Choroid plexus epithelial cell (primary cell): ENCODE measurements at places on chromosomes 3 and 15.

DNA sequence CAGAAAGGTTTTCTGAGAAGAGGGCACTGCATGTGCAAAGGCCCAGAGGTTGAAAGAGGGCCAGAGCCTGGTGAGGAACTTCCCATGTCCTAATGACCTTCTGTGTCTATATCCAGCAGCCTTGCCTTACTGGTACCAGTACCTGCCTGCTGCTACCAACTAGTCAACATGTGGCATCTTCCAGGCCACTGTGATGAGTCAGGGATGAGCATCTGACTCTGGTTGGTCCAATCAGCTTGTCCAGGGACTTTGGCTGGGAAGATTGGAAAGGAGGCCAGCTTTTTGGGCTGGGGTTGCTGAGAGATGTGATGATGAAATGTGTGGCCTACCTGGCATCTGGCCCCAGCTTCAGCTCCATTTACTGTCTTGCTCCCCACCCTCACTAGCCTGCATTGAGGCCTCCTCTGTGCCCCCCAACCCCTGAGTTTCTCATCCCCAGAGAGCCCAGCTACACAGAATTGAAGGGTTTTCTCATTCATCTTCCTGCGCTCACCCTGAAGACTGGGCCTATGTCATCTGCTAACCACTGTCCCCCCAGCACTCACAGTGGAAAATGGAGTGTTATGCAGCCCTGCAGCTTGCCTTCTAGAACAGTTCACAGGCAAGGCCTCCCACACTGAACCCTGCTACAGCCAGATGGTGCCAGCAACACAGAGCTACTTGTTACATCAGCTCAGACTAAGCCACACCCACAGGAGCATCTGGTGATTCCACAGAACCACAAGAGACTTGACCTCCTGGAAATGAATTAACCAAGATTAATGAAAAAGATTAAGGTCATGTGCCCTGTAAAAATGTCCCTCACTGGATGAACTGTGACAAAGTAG lies 1.3 kb upstream of the TWF2 start:
- DNase-seq: peak; percentile 98

DNA sequence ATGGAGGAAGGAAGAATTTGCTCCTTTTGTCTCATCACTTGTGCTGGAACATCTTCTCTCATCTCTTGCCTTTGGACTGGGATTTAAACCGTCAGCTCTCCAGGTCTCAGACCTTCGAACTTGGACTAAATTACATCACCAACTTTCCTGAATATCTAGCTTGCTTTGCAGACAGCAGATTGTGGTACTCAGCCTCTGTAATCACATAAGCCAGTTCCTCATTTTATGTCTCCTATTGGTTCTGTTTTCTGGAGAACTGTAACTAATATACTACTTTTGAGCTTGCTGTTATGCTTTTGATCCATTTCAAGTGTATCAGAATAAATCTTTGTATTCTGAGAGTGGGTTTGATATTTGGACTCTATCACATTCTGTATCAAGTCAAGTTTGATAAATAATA lies 164.3 kb upstream of the VEPH1 start:
- no peak for DNase-seq

- DNase-seq: no peak
These were observed 612.9 kb downstream of the ROBO1 start for GRCh38 chr3:79154865-79155264.

DNA sequence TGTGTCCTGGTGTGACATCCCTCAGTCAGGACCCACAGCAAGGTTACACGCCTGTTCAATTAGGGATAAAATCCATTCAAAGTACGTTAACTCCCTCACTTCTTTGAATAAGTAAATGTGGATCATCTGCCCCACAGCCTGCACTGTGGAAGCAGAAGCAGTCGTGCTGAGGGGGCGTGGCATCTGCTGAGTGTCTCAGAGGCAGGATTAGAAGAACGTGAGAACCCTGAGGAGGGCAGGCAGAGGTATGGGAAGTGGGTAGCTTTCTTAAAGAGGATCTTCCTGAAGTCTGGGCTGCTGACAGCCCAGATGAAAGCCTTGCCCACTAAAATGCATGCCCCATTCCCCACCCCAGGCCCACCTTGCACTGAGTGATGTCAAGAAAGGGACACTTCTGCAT lies 28.5 kb downstream of the CRABP1 start:
- peak; percentile 47 for DNase-seq

GRCh38 chr3:188041193-188041592 lies 112.8 kb upstream of the LPP start:
- no peak for DNase-seq

GRCh38 chr3:37224879-37225278 lies 50.5 kb upstream of the LRRFIP2 start:
- no peak for DNase-seq

GRCh38 chr15:97446138-97446537 lies 514.4 kb upstream of the ARRDC4 start:
- no peak for DNase-seq

DNA sequence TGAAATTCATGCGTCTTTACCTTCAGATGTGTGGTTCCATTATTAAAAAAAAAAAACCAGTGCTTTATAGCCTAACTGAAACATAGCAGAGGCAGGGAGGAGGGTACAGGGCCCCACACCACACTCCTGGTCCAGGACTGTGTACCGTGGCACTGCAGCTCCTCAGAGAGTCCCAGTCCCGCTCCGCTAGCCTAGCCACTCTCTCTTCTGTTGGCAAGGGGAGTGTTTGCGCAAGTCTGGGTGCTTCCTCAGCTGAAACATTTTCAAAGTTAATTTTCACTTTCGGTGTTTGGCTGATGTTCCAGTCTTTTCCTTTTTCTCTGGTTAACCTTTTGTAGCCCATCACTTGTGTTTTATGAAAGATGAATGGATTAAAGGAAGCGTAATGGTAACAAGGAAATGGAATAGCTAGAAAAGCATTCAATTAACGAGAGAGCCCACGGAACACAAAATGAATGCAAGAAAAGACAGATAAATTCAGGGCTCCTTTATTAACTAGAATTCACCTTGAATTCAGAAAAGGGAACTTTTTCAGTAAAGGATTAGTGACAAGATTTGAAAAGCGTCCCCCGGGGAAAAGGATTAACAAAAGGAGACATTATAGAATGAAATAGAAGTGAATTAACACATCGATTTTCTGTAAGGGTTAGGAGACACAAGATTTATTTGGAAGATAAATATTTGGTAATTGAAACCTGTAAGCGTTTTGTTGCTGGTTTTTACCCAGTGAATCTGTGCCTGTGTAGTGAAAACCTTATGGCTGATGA lies 177.0 kb downstream of the CACNA2D3 start:
- DNase-seq: no peak

DNA sequence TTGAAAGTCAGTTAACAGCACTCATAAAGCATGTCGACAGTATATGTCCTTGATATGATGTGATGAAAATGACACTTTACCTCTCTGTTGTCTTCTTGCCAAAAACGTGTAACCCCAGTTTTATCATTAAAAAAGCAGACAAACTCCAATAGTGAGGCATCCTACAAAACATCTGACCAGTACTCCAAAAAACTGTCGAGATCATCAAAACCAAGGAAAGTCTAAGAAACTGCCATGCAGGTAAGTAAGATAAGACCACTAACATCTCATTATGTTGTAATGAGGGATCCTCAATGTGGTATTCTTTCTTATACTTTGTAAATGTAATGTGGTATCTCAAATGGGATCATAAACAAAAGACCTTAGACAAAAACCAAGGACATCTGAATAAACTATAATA lies 152.3 kb downstream of the NR1I2 start:
- DNase-seq: no peak

DNA sequence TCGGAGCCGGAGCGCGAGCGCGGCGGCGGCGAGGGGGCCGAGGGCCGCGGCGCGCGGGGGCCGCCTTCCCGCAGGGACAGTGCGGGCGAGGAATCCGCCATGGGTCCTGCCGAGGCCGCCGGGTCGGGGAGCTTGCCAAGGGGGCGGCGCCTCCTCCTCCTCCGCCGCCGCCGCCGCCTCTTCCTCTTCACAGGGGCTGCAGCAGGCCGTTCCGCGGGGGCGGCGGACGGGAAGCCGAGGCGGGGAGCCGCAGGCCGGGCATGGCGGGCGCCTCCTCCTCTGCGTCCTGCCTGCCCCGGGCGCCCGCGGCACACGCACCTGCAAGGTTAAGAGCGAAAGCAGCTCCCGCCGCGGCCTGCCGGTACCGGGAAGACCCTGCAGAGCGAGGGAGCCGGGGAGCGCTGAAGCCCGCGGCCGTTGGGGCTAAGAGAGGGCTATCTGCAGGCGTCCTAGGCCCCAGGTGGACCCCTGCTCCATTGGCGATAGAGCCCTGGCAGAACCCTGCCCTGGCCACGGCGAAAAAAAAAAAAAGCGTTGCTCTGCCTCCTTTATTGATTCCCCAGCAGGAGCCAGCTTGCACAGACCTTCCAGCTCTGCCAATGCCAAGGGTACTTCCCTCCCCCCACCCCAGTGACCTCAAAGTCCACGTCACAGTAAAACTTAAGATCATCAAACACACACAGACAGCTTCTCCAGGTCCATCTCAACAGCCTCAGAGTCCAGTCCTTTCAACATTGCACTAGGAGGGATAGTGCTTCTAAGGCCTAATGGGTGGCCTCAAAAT lies at the start of gene LYSMD2:
Gene LYSMD2 (minus strand): TSS at position 134 of the 784 bp plus-strand sequence. CDS start 33 bp downstream, at position 101.
- DNase-seq: peak; percentile 25

DNA sequence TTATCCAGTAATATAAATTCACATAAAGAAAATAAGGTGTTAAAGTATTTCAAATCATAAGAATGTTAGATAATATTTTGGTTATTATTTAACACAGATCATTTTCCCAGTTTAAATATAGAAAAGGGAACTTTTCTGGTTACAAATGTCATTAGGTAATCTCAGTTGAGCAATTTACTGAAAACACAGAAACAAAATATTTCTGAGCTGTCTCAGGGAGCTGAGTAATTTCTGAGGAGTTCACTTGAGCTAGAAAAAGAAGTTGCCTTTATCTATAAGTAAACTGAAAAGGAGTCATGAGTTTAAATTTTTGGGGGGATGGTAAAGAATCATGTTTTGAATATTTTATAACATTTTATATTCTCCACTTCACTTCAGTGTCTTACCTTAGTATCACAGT lies 855.4 kb upstream of the ARPP21 start:
- DNase-seq: peak; percentile 45

DNA sequence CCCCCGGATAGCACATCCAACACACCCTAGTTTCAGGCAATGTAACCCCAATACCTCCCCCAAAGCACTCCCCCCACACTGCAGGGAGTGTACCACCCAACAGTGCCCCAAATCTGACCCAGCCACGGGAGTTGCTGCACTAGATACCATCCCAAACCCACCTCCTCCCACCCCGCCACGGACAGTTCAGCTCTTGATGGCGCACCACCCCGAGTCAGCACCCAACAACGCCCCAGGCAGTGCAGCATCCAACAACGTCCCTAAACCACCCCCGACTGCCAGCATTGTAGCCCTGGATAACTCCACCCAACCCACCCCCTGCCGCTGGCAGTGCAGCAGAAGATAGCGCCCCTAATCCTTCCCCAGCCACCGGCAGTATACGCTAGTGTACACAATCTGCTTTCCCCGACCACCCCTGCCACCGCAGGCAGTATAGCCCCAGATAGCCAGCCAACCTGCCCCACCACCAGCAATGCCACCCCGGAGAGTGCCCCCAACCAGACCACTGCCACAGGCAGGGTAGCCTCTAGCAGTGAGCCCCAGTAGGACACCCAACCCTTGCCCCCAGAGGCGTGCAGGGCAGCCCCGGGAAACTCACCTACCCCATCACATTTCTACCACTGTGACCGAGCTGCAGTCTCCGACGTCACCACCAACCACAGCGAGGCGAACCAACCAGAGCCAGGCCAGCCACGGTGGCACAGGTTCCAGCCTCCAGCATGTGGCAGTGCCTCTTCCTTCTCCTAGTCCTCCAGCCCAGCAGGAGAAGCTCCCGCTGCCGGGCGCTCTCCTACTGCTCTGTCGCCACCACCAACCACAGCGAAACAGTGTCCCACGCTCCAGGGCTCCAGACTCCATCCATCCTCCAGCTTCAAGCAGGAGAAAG lies 178.1 kb downstream of the POTEB3 start:
- no peak for DNase-seq

GRCh38 chr3:1103525-1103924 lies 10.7 kb downstream of the CNTN6 start:
- peak; percentile 15 for DNase-seq

- DNase-seq: peak; percentile 45
These were observed 252.0 kb upstream of the PROK2 start for GRCh38 chr3:72036899-72037298.
